ENCODE measurements at places on chromosomes 5 and 9.

DNA sequence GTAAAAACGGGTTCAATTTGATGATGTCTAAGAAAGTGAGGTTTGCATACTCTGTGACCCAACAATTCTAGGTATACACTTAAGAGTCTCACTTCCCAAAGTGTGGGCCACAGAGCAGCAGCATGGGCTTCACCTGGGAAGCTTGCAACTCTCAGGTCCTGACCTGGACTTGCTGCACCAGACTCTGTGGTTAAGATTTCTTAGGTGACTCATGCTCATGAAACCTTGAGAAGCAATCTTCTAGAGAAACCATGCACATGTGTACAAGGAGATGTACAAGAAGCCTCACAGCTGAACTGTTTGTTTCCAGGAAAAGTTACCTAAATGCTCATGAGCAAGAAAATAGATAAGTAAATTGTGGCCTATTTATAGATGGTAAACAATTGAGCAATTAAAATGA lies 30.0 kb downstream of the DNAJC21 start:
- DNase-seq: no peak

- no peak for DNase-seq
Measured at GRCh38 chr9:107710546-107710945, 221.0 kb upstream of the KLF4 start.

GRCh38 chr5:96326902-96327301 lies 106.1 kb downstream of the PCSK1 start:
- no peak for DNase-seq

- no peak for DNase-seq
Measured at GRCh38 chr5:14665949-14666348, 1.4 kb downstream of the OTULIN start.

GRCh38 chr5:172463031-172463430 lies 8.7 kb upstream of the SH3PXD2B start:
- DNase-seq: no peak

DNA sequence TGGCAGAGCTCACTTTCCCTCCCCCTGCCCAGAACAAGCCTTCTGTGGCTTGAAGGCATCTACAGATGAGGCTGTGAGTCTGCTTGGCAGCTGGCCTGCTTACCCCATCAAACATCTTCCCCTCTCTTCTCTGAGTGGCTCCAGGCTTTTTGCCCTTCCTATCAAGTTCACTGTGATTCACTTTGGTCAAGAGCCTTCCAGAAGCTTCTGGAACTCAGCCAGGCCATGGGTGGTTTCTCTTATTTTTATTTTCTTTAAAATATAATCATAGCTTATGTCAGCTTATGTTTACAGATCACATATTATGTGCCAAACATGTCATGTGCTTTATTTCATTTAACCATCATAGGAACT lies 267.0 kb downstream of the SEC61B start:
- DNase-seq: no peak

DNA sequence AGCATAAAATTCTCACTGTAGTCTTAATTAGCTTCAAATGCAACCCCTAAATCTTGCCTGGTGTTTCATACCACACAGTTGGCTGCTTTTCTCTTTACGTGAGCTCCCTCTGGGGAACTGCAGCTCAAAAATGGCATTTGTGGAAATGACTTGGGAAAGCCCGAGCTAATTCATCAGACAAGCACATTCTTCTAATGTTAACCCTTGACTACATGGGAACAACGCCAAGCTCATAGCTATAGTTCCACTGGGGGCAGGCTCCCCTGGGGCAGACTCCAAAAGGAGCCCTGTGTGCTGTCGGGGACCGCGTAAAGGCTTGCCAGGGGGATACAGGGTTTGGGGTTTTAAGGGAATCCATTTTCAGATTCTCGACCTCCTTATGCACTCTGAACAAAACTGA lies 301.4 kb upstream of the DAP start:
- no peak for DNase-seq

GRCh38 chr9:4155221-4156026 lies 144.4 kb downstream of the GLIS3 start:
- no peak for DNase-seq

DNA sequence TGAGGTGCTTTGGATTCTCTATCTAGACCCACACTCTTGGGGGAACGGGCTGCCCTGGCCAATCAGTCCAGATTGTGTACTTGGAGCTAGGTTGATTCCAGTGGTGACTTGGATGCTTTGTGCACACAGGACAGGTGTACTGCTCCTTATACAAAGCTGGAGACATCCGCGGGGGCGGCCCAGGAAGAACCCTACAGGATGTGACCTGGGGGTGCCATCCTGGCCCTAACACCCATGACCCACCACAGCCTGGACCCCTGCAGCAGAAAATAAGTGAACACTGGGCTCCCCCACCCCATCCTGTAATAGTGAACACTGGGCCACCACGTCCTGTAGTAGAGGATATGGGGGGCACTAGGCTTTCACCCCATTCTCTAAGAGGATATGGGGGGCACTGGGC lies 12.1 kb upstream of the PLEKHG4B start:
- DNase-seq: no peak

DNA sequence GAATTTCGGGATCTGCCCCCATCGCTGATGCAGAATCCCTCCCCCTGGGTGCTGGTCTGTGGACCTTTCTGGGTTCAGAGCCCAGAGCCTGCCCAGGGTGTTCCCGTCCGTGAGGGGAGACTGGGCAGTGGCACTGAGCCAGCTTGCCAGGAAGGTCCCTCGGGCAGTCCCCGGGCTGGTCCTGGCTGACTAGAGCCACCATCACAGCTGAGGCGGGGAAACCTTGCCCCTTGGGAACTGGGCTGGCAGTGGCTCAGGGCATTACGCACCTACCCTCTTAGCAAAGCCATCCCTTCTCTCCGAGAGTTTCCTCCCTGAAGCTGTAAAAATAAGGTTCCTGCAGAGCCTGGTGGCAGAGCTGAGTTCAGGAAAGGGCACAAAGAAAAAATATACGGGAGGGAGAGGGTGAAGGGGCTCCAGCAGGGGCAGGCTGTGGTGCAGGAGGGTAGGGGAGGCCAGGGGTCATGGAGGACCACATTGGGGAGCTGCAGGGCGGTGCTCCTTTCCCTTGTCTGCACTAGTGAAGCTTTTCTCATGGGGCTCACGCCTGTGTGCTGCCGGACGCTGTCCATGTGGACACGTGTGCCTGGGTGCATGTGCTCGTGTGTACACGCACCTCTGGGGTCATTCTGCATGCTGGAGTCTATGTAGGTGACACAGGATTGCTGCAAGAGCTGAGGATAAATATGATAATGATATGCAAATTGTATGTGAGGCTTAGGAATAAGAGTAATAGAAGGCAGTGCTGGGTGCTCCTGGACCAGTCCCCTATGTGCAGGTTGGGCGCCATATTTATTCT lies 118.9 kb downstream of the LHX2 start:
- no peak for DNase-seq

DNA sequence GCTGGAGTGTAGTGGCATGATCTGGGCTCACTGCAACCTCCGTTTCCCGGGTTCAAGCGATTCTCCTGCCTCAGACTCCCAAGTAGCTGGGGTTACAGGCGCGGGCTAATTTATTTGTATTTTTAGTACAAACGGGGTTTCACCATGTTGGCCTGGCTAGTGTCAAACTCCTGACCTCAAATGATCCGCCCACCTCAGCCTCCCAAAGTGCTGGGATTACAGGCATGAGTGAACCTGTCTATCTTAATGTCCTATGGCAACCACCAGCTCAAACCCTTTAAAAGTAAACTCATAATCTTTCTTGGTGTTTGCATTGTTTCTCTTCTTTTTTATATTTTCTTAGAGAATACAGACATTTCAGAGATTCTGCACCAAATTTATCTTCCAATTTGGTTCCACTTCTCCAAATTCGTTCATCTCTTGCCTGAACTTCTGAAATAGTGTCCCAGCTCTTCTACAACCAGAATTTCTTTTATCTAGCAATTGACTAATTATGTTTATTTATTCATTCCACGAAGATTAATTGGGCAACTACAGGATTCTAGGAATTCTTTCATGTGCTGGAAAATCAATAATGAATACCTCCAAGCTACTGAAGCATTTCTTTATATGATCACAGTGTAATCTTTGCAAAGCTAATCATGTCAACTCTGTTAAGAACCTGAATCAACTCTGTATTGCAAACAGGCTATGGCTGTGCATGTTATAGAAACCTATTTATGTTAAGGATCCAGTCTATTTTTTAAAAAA lies 60.0 kb upstream of the TYRP1 start:
- no peak for DNase-seq

GRCh38 chr5:176741561-176742211 lies 68.7 kb upstream of the UNC5A start:
- no peak for DNase-seq

DNA sequence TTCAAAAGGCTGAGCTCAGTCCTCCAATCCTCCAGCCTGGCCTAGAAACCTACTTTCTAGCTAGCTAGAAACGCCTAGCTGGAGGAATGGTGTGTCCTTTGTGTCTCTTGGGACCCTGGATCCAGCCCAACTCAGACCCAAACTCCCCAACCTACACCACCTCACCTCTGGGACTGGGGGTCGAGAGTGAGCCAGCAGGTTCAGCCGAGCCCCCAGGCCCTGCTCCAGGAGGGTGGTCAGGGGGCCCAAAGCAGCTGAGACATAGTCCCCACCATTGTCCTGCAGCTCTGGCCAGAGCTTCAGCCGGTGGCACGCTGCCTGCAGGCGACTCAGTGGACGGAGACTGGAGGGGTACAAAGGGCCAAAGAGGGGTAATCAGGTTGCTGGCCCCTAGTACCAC lies 6.2 kb downstream of the NOL6 start:
- no peak for DNase-seq

GRCh38 chr5:62011089-62011664 lies 294.8 kb upstream of the KIF2A start:
- no peak for DNase-seq

DNA sequence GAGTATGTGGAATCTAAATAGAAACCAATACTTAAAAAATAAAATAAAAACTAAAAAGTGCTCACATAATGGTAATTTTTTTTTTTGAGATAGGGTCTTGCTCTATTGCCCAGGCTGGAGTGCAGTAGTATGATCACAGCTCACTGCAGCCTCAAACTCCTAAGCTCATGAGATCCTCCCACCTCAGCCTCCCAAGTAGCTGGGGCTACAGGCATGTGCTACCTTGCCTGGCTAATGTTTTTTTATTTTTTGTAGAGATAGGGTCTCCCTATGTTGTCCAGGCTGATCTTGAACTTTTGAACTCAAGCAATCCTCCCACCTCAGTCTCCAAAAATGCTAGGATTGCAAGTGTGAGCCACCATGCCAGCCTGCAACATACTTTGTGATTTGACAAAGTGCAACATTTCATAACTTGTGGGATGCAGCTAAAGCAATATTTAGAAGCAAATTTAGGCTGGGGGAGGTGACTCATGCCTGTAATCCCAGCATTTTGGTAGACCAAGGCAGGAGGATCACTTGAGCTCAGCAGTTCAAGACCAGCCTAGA lies 18.4 kb downstream of the AP3B1 start:
- DNase-seq: no peak

DNA sequence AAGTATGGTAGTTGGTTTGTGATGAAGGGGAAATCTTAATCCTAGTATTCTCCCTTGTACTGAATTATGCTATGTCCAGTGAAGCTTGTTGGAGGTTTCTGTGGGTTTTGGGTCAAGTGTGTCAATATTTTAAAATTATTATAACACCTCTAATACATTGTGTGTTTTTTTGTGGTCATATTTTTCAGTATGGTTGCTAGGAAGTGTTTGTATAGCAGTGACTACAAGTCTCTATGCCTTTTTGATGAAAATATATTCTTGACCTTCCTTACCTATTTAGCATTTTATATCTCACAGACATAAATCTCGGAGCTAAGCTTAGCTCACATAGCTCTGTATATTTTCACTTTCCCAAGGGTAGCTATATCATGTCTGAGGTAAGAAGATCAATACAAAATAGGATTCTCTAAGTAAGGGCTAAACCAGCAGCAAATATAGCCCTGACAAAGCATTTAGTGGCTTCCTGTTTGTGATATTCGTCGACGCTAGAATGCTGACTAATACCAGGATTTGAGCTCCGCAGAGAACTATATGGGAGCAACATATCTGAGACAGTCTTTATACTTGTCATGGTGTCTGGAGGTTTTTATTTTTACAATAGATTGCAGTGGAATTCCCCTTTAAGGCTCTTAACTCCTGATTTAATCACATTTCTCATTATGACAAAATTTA lies 82.3 kb downstream of the MACIR start:
- DNase-seq: no peak

- DNase-seq: no peak
Measured at GRCh38 chr5:7714119-7714518, 136.8 kb downstream of the CFAP90 start.

DNA sequence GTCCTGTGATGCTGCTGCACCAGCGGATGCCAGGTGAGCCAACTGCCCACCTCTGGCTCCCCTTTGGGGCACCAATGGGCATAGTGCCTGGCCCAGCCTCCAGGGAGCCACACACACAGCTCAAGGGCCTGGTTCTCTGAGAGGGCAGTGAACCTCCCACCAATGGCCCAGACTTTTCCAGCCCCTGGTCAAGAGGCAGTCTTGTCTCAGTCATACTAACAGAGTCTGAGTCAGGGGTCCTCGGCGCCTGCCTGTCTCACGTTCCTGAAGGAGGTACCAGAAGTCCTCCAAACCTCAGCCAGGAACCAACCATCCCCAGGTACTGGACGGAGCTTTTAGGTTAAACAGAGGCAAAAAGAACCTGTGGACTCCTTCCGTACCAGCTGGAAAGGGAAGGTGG lies 121.1 kb downstream of the C5orf15 start:
- no peak for DNase-seq

DNA sequence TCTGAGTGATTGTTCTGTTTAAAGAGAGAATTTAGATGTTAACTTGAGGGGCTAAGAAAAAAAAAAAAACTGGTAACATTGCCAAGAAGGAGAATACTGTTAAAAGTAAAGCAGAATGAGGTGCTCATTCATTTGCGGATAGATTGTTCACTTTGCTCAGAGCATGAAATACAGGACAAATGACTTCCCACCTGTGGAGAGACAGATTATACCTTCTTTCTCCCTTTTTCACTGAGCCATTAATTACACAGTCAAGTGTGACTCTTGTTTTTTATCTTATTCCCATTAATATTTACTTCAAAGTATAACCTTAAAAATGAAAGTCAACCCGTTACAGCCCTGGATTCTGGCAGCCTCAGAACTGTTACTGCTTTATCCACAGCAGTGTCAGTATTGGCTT lies 264.5 kb downstream of the TAF11L14 start:
- no peak for DNase-seq

GRCh38 chr9:133656211-133657119 lies 20.3 kb downstream of the DBH start:
- no peak for DNase-seq

- DNase-seq: no peak
Measured at GRCh38 chr9:87853876-87854579, 28.6 kb upstream of the SPATA31E1 start.

DNA sequence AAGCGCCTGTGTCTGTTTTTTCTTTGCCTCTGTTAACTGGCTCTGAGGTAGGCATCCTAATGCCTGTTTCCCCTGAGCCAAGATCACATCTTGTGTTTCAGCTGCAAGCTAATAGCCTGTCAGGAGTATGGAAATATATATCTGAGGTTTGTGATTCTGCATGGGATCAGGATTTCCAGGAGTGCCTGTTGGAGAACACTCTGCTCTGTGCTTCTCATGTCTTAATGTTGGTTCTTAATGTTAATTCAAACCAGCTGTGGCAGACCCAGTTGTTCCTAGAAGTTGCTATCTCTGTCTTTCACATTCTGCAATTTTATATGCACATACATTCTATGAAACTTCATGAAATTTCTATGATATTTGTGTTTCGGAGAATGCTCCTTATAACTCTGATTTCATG lies 72.1 kb downstream of the PGM5 start:
- DNase-seq: no peak

GRCh38 chr5:54534191-54535004 lies 16.8 kb downstream of the SNX18 start:
- DNase-seq: no peak

All from activated gamma-delta T cell treated with anti-CD3 and anti-CD28 coated beads, Interleukin-2, amount 50 U/mL, for 16 hours (primary cell).